ENCODE measurements at places on chromosomes 4 and X.

DNA sequence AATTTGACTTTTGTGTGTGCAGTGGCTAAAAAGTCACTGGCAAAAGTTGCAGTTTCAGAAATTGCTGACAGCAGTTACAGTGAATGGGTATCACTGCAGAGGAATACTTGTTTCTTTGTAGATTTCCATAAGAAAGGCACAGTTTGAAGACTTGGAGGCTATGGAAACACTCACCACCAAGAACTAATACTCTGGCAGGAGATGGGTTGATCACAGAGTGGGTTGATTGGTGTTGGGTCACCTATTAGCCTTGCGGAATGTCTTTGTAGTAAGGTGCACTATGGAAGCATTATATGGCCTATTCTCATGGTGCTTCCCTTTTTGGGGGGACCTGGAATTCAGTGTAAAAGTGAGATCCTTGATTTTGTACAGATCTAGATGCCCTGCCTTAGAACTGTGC is 502.8 kb downstream of the CFAP47 start:
- DNase-seq: no peak

DNA sequence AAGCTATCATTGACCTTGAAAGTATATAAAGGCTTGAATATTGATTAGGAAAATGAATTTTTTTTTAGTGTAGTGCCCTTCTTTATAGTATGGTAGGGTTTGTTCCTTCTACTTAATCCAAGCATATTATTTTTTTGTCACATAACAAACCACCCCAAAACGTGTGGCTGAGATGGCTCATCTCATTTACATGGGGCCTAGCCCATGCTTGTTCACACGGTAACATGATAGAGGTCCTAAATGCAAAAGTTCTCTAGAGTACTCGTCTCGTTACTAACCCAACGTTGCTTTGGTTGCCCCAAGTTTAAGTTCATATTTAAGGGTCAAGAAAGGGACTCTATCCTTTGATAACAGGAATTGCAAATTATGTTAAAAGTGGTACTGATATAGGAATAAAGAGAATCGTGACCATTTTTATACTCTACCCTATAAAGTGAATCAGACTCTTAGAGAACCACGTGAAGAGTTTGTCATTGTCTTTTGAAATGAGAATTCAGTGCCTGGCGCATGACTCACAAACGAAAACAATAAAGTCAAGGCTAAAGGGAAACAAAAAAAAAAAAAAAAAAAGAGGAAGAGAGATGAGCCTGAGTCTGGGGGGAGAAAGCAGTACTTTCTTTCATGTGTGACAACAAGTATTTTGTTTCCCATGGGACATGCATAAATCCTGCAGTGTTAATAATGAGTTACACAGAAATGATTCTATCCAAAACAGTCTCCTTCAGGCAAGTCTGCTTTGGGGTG is 402.8 kb upstream of the NWD2 start:
- DNase-seq: no peak

DNA sequence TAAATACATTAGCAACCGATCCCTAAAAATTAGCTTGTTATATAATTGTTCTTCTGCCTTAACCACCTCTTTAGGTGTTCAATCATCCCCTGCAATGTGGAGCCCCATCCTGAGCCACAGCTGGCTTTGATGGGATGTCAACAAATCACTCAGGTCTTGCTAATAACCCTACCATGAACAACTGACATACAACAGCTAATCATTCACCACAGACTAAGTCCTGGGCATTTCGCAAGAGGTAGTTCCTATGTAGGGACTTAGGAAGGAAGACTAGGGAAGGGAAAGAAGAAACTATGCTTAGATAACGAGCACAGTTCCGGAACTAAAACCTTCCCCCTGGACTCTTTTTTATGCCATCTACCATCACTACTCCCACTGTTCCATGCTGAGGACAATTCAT is 63.6 kb upstream of the PTCHD1 start:
- DNase-seq: no peak

DNA sequence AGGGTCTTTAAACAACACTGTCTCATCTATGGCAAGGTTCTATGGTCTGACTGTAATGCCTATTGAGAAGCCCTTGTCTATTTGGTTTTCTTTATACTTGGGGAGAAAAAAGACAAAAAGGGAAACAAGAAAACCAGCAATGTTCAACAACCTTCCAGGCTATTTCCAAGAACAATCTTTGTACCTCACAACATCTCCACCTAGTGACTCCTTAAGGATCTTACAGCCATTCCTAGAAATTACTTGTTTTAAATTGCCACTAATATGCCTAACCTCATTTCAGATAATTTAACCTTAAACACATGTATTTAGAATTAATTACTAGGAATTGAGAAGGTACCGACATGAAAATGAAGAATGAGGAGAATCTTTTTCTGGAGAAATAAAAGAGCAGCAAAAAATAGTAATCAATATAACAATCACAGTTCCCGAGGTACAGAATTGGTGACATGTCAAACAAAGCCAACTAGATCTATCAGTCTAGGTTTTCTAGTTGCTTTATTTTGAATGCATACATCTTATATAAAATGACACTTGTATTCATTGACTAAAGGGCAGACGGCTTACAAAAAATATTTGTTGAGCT is 1.6 kb upstream of the RBM46 start:
- no peak for DNase-seq

GRCh38 chr4:141473952-141474351 is 162.4 kb upstream of the IL15 start:
- no peak for DNase-seq

GRCh38 chrX:49271341-49271740 is 1.7 kb downstream of the PPP1R3F start:
- DNase-seq: no peak

DNA sequence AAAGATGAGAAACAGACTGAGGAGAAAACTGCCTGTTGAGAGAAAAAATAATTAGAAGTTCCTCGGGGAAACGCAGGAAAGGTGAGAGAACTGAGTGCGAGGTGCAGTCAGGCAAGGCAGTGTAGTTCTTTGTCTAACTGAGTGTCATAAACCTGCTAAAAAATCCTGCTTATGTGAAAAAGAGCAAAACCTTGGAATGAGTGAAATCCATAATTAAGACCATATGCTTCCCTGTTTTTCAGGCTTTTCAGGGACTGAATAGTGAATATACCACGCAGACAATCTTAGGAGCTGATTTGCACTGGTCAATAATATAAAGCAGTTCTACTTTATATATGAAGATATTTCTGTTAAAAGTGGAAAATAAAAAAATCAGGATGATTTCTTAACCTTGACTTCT is 104.9 kb downstream of the RASGEF1B start:
- no peak for DNase-seq

GRCh38 chr4:110840221-110840654 is 217.4 kb upstream of the PITX2 start:
- no peak for DNase-seq

- no peak for DNase-seq
Observed at GRCh38 chr4:67130411-67130810, 414.9 kb downstream of the CENPC start.

- no peak for DNase-seq
Observed at GRCh38 chr4:993111-994029, at the start of gene SLC26A1. TSS of gene SLC26A1 (minus strand) at chr4:993404. CDS start at chr4:991703, 1,701 bp downstream.

DNA sequence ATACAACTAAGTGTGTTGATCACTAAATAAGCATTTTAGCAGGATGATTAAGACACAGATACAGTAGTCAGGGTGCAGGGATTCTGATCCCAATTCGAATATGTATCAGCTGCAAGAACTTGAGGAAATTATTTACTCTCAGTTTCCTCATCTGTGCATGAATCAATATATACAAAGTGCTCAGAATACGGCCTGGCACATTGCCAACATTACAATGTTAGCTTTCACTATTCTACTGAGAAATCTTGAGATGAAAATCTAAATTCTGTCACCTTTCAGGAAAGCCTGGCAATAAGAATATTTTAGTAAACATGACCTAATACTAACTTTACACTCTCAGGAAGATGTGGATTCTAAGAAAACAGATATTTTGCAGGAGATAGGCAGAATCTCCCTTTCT is 1001.6 kb upstream of the IGFBP7 start:
- DNase-seq: no peak

- DNase-seq: no peak
Observed at GRCh38 chr4:6106156-6106555, 87.9 kb upstream of the C4orf50 start.

- no peak for DNase-seq
Observed at GRCh38 chr4:175891851-175892250, 79.8 kb upstream of the GPM6A start.

- no peak for DNase-seq
Observed at GRCh38 chrX:150663073-150663472, 30.1 kb upstream of the MTMR1 start.

GRCh38 chr4:76257824-76258223 is 6.3 kb downstream of the FAM47E start:
- DNase-seq: no peak

DNA sequence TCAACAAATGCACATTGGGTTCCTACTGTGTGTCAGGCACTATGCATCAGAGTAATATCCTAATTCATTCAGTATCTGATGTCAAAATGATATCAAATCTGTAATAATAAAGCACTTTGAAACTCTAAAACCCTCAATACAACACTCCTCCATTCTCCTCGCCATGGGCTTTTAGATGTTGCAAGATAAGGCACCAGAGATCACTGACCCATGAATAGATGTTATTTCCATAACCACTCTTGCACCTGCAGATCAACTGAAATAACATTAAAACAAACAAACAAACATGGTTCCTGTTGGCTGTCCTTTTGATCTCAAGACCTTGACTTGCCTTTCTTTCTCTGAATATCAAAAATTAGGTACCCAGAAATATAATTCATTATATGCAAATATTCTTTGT is 100.2 kb downstream of the MAB21L2 start:
- DNase-seq: no peak

- DNase-seq: no peak
Observed at GRCh38 chr4:6290769-6291547, 21.3 kb downstream of the WFS1 start.

DNA sequence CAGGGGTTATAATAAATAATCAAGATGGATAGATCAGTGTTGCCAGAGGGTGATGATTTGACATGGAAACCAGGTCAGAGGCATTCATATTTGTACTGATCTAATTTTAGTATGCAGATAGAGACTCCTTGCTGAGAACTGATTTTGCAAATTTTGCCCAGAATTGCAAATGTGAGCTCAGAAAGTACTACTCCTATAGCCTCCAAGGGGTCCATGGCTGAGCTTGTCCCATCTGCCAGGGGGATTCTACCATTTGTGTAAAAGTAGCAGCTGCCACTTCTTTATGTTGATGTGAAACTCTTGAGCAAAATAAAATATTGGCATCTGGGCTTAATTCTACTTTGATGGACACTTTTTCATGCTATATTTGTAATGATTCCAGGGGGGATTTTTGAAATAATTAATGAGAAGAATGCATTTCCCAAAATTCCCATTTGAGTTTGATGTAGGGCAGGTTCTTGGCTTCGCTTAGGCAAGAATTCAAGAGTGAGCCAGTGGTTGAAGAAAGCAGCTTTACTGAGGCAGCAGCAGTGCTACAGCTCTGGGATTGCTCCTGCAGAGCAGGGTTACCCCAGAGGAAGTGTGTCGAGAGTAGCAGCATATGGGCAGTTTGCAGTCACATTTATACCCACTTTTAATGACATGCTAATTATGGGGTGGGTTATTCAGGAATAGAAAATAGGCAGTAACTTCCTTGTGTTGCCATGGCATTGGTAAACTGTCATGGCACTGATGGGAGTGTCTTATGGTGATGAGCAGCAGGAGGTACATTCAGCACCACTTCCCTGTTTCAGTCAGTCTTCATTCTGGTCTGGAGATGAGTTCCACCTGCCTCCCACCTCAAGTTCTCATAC is 38.7 kb upstream of the DCLK2 start:
- no peak for DNase-seq

DNA sequence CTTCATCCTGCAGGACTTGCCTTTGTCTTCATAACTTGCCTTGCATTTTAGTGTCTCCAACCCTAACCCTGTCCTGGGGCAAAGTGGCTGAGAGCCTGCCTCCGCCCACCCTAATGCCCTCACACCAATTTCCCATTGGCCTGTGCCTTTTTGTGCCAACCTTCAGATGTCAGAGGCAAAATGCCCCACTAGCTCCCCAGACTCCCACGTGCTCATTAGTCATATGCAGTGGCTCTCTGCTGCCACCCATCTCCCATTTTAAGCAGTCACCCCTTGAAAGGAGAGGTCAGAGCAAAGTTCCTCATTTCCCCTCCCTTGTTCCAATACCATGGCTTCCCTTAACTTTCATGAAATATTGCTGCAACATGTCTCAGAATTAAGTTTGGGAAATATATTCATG is 74.8 kb upstream of the PASD1 start:
- peak; percentile 1 for DNase-seq

DNA sequence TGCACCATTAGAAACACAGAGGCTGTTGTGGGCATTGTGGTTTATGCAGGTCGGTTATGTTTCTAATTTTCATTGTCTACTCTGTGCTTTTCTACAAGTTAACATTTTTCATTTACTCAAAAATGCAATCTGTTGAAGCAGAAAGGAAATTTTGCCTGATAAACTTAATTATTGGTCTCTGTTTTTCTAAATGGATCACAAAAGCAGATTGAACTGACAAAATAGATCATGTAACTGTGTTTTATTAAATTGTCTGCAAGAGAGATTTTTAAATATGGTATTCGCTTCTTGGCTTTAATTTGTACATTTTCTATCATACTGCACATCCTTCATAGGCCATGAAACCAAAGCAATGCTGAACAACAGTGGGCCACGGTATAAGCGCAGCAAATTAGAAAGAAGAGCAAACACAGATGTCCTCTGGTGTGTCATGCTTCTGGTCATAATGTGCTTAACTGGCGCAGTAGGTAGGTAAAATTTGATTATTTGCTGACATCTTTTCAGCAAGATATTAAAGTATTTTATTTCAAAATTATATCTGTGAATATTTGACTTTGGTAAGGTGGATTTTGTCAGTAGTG is 50.6 kb downstream of the ATP10D start:
- DNase-seq: no peak

DNA sequence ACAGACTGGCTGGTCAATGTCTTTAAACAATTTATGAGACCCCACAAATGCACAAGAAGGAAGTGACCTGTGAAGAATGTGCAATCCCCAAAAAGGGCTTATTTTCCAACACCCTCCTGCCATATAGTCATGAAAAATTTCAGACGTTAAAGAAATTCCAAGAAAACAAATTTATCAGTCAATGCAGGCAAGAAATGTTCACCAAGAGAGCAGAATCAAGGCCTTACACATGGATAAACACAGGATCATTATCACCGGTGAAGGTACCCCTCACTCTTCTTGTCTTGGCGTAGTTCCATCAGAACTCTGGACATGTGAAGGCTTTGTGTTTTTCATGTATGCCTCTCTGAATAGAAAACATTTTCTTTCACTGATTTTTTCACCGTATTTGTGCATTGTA is 186.7 kb upstream of the GALNTL6 start:
- DNase-seq: no peak

GRCh38 chr4:2583517-2583916 is 47.1 kb downstream of the FAM193A start:
- DNase-seq: no peak

GRCh38 chr4:121526509-121526908 is 145.7 kb upstream of the QRFPR start:
- no peak for DNase-seq

DNA sequence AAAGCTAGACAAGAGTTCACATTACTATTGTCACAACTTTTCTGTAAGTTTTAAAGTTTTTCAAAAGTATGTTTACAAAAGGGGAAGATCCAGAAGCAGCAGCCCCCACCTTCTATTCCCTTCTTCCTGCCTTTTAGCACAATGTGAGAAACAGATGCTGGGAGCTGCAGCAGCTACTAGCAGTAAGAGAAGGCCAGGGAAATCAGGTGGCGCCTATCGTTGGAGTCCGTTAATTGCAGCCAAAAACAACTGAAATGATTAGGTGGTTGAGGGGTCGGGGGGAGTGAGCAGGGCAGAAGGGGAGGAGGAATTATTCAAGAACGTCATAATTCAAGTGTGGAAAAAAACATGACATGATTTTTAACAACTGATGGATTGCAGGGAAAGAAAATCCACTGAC is 27.4 kb downstream of the FRYL start:
- DNase-seq: no peak

All from central memory CD4-positive, alpha-beta T cell (primary cell).